AG10803 (cell line): ENCODE measurements at places on chromosomes 4 and X.

- DNase-seq = no peak
Measured at GRCh38 chrX:119617517-119618164, 11.4 kb upstream of the NKRF start.

DNA sequence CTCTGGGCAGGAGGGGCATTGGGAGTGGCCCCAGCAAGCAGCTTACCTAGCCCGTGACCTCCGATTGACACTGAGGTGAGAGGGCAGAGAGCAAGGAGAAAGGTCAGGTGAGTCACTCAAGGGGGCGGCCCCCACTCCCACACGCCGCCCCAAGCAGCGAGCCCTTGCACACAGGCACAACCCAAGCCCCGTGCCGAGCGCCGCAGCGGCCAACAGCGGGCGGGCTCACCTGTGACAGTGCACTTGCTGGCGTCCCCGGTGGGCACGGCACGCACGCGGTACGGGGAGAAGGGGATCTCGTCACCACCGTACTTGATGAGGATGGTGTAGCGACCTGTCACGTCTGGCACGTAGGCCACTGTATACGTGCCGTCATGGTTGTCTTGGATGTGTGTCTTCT lies 17.2 kb downstream of the FLNA start:
- DNase-seq = no peak

- no peak for DNase-seq
Measured at GRCh38 chrX:11888421-11888820, 130.4 kb downstream of the MSL3 start.

GRCh38 chr4:81085291-81085690 lies 54.8 kb downstream of the BMP3 start:
- peak; percentile 27 for DNase-seq

- no peak for DNase-seq
Measured at GRCh38 chr4:78332976-78333375, 218.6 kb upstream of the ANXA3 start.
